ENCODE measurements at places on chromosomes 12 and 14. TPM values are rescaled to one million over a fixed set of nuclear protein-coding genes. Genes with fewer than 3 reads are reported as not detected.
A peak's percentile ranks its signal among the peaks of the same experiment; 100 is the strongest.

DNA sequence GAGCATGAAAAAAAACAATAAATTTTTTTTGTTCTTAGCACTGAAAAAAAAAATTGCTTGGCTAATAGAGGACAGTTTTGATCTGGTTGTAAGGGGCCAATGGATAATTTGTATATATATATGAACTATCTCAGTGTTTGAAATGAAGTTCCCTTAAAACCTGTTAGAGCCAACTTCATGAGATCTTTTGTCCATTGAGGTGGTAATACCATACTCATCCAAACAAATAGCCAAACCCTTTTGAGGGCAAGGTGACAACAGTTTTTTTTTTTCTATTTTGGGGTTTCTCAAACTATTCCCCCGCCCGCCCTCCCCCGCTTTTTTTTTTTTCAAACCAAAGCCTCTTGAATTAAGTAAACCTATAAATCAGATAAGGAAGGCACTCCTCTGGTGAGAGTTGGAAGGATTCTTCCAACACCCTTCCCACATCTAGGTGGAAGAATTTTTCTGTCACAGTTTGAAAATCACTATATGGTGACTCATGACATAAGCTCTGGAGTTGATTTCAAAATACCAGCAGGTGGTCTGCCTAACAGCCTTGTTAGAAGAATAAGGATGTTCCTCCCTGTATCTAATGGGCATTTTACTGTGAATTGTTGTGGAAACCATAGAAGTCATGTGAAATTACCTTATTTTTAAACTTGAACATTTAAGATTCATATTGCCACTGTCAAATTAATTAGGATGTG lies 10.2 kb downstream of the ARHGAP5 start:
- DNase-seq: no peak

DNA sequence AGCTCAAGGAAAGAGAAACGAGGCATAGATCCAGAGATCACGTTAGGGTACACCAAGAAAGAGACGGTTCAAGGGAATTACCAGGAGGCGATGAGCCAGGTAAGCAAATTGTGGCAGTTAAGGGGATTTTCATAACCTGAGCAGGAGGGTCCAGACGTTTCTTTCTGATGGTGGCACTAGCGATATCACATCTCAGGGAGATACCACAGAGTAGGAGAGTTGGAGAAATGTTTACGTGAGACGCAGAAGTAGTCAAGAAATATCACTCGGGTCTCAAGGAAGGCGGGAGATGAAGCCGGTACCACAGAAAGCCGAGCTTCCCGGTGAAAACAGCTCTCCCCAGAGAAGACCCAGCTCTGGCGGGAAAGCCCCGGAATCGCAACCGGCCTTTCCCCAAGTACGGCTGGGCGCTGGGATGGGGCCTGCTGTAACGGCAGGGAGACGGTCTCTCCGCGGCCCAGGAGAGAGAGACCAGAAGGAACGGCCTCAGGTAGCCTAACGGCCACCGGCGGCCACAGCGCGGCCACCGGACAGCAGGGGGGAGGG lies 485 bp downstream of the SENP1 start:
- DNase-seq: no peak

GRCh38 chr14:104186575-104186974 lies 48.2 kb downstream of the KIF26A start:
- no peak for DNase-seq

DNA sequence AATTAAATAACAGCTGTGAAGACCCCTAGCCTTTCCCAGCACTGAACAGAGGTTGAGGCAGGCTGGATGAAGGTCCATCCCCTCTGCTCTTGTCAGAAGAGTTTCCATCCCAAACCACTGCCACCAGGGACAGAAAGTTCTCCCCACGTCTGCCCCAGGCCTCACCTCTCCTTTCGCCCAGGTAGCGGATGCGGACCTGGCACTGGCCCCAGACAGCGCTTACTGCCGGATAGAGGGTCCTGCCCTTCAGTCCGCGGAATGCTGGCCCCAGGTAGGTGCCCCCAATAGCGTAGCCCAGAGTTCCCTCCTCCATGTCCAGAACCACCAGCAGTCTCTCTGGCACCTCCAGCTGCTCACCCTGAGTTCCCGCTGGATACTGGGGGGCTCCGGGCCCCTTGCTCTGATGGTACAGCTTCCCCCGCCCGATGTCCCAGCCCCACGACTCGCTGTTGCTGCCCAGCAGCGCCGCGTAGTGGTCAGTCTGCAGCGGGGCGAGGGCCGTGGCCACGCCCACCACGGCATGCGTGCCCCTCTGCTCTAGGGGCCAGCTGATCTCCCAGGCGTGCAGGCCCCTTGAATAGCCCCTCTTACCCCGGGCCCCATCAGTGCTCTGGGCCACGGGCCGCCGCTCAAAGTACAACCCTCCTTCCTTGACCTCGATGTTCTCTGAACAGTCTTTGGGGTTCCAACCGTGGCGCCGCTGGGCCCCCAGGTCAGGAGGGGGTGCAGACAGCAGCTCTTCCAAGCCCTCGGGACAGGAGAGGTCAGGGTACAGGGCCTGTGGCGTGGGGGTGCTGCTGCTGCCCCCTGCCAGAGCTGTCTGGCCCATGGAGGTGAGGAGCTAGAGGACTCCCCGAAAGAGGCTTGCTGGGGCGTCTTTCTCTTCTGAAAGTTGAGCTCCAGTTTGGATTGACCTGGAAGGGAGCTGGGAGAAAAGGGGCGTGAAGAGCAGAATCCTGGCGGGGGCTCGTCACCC lies 742 bp downstream of the SPSB2 start:
- DNase-seq: peak; percentile 43

DNA sequence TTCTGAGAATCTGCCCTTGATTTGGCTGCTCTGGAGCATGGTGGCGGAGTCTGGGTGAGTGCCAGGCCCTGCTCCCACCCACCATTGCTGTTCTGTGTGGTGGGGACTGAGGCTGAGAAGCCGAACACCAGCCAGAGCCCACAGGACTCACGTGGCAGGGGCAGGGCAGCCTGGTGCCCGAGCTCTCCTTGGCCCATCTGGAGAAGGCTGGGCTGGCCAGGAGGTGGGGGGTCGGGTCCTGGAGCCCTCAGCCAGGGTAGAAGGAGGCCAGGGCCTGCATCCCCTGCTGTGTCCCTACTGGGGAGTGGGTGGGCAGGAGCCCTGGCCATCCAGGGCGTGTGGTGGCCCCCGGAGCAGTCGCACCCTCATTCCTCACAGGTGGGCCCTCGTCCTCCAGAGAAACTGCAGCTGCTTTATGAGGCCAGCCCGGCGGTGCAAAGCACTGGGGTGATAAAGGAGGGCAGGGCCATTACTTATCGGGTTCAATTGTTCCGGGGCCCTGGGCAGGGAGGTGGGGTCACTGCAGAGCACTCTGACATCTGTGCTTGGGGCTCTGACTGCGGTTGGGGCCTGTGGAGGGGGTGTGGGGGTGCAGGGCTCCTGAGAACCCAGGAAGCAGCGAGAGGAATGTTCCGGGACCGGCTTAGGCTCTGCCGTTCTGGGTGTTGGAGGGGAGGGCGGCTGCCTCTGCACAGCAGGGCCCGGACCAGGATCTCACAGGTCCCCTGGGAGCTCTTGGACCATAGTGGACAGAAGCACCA lies 217.5 kb upstream of the C14orf180 start:
- no peak for DNase-seq

NXPH4 gene
- not detected for total RNA-seq
